ENCODE measurements at places on chromosomes 7 and 10.

DNA sequence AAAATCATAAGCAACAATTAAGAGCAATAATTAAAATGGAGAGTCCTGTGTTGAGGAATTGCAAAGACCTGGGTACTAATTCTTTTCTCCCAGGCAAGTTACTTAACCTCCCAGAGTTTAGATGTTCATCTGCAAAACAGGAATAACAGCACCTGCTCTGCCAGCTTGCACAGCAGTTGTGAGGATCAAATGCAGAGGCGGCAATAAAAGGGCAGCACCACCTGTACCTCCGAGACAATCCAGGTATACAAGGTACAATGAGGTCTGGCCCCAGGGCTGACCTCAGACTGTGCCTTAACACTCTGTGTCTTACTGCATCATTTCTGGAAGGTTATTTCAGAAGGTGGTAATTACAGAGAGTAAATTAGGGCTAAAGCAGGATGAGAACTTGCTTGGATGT, 14.5 kb upstream of the FAM204A start:
- no peak for DNase-seq

DNA sequence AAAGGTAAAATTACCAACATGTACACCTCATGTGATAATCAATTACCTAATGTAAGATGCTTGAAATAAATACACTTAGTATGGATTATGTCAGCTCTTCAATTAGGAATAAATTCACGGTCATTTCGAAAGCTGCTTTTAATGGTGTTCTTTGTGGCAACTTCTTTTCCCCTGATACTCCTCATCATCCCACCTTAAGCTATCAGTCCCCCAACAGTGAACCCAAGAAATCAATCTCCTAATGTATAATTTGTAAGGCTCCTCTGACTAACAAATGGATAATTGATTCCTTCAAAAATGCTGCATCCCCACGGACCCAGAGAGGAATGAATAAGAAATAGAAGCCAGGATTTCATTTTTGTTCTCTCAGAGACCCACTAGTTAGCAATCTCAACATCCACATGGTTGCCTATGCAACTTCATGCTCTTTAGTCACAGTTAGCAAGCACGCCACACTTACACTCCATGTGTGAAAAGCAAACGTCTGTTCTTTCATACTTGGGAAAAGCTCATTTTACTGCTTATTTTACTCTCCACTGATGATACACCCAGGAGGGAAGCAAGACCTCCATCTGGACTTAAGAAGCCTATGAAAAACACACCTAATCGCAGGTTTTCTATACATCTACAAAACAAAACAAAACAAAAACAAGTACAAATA, 70.1 kb downstream of the VPS41 start:
- no peak for DNase-seq

- peak; percentile 73 for DNase-seq
These were observed 38.8 kb downstream of the TMEM60 start for GRCh38 chr7:77759294-77759889.

DNA sequence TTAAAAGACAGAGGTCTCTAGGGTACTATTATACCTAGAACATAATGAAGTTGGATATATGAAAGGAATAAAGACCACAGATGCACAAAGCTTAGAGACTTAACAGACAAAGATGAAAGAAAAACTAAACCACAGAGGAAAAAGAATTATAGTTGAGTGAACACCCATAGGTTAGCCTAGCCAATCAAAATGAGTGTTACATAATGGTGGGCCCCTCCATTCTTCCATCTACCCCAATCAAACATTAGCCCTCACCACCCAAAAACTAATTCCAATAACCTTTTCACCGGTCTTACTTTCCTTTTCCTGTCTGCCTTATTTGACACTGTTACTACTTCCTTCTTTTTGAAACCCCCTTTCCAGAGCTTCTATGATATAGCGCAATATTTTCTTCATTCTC, 130.1 kb downstream of the ELMO1 start:
- DNase-seq: no peak

DNA sequence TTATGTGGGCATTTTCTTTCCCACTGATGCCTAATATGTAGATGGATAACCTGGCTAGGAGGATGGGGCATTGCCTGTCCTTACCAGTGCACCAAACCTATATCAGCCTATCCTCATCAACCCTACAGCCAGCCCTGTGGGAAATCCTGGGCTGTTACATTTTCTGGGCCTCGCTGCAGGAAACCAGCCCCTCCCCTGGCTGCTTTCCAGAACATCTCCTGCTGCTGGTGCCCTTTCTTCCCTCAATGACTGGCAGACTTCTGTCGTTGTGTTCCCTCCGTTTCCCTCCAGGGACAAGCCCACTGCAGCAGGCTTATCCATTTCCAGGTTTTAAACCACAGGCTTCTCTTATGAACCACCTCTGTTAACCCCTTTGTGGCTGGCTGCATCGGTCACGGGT, 486.1 kb upstream of the COBL start:
- no peak for DNase-seq
